ENCODE measurements at places on chromosomes 7 and 10.

DNA sequence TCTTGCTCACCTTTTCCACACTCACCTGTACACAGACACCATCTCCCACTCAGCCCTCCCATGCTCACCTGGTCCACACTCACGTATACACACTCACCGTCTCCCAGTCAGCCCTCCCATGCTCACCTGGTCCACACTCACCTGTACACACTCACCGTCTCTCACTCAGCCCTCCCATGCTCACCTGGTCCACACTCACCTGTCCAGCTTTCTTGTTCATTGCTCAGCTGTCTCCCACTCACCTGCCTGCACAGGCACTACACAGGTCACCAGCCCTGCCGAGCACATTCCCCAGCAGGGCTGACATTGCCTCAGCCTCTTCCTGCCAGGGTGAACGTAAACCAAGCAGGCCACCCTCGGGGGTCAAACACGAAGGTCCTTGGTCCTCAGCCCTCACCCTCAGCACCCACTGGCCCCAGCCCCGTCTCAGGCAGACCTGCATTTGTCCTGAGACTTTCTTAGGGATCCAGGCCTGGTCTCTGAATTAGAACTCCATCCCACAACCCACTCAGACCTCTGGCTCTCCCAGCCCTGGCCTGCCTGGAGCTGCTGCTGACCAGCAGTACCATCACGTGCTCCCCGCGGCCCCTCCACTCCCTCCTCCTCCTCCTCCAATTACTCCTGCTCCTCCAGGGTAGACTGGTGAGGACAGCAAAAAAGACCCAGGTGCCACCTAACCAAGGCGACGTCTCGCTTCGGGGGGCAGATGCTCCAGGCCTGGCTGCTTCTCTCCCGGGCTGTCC lies 12.8 kb upstream of the DNAAF5 start:
- no peaks in the 10 kb centered on the region for H3K27me3 ChIP-seq
- no peak overlapping the region for H3K27ac ChIP-seq
- H3K4me1 ChIP-seq = peaks cover 13% of the 10 kb centered on the region

DNA sequence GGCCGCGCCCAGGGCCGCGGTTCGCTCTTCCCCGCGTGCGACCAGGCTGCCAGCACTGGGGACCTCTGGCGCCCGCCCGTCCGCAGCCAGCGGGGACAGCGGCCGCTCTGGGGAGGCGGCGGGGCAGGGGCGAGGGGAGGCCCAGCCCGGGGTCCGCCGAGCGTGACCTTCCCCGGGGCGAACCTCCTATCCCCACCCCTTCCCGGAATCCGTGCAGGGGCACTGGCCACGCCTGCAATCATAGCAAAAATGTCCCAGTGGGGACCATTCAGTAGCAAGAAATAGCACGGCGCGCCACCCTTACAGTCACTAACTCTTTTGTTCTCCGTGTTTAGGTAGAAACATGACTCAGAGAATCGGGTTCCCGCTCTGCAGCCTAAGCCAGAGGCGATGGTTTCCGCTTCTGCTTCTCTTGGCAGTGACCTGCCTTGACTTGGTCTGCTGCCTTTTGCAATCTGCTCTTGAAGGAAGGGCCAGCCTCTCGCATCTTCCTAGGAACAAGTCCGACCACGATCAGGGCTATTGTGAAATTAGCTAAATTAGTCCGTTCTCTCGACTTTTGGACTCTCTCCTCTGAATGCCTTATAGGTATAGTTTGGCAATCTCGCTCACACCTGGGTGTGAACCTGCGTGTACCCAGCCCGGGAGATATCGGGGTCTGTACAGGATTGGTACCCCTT lies 79.3 kb upstream of the ACBD5 start:
- H3K27me3 ChIP-seq = no peaks in the 10 kb centered on the region
- peak overlapping the region; percentile 36 for H3K27ac ChIP-seq
- H3K4me3 ChIP-seq = peak overlapping the region; percentile 28
- no peaks in the 10 kb centered on the region for H3K36me3 ChIP-seq

- H3K36me3 ChIP-seq = no peaks in the 10 kb centered on the region
- H3K4me1 ChIP-seq = no peaks in the 10 kb centered on the region
- H3K27ac ChIP-seq = no peak overlapping the region
- DNase-seq = no peak
Measured at GRCh38 chr10:47033081-47033480, 121.9 kb downstream of the PTPN20 start.

DNA sequence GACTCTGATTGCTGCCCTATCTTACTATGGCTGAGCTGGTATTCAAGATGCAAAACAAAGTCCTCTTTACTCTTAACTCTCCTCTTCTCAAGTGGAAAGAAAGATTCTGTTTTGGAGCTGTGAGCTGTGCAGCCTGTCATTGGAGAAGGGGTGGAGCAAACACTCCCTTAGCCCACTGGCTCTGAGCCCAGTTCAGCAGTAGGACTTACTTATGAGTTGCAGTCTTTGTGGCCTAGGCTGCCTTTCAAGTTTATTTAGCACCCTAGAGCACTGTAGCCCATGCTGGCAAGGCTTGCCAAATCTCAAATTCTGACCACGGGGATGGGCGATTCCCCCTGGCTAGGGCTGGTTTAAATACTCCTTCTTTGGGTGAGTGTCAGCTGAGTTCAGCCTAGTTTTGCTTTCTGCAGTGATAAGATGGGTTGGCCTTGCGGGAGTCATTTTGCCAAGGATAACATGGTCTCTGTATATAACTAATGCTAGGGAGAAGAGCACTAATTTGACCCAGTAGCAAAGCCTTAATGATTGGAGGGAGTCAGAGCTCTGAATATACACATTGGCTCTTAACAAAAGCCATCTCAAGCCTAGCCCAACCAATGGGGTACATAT lies 110.2 kb downstream of the MYO3A start:
- no peak for DNase-seq
- peaks cover 13% of the 10 kb centered on the region for H3K4me1 ChIP-seq
- H3K27me3 ChIP-seq = no peaks in the 10 kb centered on the region
- no peak overlapping the region for H3K4me3 ChIP-seq

DNA sequence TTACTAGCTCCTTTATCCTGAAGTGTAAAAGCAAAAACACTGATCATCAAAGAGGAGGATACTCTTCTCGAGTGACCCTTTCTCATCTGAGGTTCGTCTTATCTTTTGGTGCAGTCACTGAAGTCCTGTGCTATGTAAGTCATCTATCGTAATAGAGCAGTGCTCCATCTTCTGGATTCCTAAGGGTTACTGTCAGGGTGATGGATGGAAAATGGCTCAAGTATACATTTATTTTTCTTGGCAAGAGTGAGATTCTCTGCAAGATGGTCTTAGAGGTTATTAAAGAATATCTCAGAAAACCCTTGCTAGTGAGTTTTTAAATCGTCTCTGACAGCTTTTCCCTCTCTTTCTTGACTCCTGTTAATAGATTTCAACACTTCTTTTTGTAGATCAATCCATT lies 12.4 kb downstream of the PRKG1 start:
- no peak for DNase-seq
- H3K36me3 ChIP-seq = no peaks in the 10 kb centered on the region
- H3K4me3 ChIP-seq = no peak overlapping the region
- no peaks in the 10 kb centered on the region for H3K27me3 ChIP-seq
- H3K27ac ChIP-seq = no peak overlapping the region
- H3K4me1 ChIP-seq = no peaks in the 10 kb centered on the region

DNA sequence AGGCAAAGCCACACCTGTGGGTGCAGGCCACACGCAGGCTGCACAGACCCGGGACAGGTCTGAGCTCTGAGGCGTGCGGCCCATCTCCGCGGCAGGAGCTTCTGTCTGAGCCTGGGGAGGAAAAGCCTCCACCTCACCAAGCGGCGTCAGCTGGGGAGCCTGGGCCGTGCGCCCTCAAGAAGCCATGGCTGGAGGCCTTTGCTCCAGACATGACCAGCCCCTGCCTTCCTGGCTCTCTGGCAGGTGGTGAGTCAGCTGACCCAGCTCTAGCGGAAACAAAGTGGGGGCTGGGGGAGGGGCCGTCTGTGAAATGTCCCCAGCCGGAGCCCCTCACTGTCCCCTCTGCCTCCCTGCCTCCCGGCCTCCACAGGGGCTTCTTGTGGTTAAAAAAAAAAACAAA lies 12.5 kb downstream of the GPER1 start:
- no peaks in the 10 kb centered on the region for H3K36me3 ChIP-seq
- H3K4me1 ChIP-seq = peaks cover 17% of the 10 kb centered on the region
- DNase-seq = no peak

DNA sequence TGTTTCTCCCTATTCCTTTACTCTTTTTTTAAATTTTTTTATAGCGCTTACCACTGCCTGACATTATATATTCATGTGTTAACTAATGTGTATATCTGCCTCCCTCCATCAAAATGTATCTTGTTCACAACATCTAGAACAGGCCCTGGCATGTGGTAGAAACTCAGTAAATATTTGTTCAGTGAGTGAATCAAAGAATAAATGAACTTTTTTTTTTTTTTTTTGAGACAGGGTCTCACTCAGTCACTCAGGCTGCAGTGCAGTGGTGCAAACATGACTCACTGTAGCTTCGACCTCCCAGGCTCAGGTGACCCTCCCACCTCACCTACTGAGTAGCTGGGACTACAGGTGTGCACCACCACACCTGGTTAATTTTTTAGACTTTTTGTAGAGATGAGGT lies 7.5 kb upstream of the CALD1 start:
- H3K4me3 ChIP-seq = no peak overlapping the region
- no peaks in the 10 kb centered on the region for H3K4me1 ChIP-seq
- DNase-seq = no peak
- H3K36me3 ChIP-seq = no peaks in the 10 kb centered on the region
- H3K27ac ChIP-seq = no peak overlapping the region
